ENCODE measurements at places on chromosomes 13 and 19.
A peak's percentile ranks its signal among the peaks of the same experiment; 100 is the strongest.

DNA sequence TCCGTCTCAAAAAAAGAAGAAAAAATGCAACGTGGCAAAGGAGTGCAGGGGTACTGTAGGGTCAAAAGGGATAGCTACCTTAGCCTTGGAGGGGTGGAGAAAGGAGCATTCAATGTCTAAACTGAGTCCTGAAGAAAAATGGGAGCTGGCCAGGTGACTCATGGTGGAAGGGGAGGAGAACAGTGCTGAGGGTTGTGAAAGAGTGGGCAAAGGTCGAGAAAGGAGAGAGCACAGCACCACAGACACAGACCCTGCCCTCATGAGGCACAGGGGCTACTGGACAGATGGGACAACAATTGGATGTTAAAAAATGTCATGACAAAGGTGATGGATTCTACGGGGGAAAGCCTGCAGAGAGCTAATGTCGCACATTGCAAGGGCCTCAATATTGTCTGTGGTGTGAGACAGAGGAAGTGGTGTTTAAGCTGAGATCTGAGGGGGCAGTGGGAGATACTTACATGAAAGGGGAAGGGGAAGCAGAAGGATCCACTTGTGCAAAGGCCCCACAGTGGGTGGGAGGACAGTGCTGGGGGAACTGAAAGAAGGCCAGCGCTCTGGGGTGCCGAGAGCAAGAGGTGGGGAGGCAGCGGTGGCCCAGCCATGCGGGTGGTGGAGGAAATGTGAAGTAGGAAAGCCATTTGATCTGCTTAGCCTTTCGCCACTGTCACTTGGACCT is 42.9 kb upstream of the URAD start:
- DNase-seq, result no peak

DNA sequence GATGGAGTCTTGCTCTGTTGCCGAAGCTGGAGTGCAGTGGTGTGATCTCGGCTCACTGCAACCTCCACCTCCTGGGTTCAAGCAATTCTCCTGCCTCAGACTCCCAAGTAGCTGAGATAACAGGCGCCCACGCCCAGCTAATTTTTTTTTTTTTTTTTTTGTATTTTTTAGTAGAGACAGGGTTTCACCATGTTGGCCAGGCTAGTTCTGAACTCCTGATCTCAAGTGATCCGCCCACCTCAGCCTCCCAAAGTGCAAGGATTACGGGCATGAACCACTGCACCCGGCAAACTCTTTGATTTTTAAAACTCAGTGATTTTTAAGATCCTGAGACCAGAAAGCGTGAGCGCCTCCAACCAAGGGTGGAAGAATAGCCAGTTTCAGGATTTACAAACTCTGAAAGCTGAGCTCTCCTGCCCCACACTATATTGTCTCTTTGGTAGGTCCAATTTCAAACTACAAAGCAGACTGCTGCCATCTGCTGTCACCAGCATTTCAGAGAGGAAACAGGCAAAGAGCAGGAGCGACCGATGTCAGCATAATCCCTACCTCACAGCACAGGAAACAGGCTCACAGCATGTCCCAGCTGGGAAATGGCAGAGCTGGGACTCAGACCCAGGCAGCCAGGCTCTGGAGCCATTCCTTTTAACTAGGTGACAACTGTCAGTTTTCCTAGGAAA is 9.2 kb downstream of the NOSIP start:
- no peak for DNase-seq

- DNase-seq, result no peak
Measured at GRCh38 chr19:44683434-44684210, 12.3 kb downstream of the CEACAM19 start.

- no peak for DNase-seq
Measured at GRCh38 chr19:3573858-3574637, 1.3 kb downstream of the HMG20B start.

- peak; percentile 69 for DNase-seq
Measured at GRCh38 chr19:51119611-51120010, 5.1 kb upstream of the SIGLEC9 start.

DNA sequence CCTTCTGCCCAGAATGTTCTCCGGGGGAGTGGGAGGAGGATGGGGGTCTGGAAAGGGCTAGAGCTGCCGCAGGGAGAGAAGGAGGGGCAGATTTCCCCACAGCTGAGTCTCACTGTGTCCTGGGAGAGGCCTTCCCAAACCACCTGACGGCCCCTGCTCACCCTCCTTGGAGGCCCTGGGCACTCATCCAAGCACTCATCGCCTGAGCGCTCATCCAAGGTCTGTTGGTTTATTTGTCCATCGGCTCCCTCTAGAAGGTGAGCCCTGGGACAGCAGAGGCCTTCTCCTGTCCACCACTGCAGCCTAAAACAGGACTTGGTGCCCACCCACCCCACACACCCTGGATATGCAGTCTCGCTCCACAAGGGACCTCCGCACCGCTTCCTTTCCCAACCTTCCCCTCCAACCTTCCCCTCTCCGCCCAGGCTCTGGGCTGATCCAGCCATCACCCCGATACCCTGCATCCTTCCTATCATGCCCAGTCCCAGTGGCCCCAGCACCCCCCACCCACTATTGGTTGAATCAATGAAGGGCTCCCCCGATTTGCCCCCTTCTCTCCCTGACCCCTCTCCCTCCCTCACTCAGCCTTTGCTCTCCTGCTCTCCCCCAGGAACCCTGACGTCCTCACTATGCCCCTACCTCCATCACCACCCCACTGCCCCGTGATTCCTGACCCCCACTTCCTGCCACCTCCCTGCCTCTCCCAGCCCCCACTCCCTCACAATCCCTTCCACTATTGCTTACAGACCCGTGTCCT is 1.7 kb downstream of the UBXN6 start:
- DNase-seq, result no peak

- DNase-seq, result no peak
Measured at GRCh38 chr19:40421993-40422747, 3.6 kb downstream of the SERTAD1 start.

DNA sequence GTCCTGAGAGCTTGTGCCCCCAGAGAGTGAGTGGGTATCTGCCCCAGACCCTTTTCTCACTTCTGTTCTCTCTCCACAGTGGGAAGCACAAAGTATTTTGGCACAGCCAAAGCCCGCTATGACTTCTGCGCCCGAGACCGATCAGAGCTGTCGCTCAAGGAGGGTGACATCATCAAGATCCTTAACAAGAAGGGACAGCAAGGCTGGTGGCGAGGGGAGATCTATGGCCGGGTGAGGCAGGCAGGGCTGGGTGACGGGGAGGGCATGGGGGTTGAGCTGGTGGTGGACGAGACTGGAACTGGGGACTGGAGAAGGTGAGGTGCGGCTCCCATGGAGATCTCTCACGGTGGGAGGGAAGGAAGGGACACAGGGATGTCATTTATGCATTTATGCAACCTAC is 33.5 kb upstream of the ADGRE1 start:
- peak; percentile 81 for DNase-seq

DNA sequence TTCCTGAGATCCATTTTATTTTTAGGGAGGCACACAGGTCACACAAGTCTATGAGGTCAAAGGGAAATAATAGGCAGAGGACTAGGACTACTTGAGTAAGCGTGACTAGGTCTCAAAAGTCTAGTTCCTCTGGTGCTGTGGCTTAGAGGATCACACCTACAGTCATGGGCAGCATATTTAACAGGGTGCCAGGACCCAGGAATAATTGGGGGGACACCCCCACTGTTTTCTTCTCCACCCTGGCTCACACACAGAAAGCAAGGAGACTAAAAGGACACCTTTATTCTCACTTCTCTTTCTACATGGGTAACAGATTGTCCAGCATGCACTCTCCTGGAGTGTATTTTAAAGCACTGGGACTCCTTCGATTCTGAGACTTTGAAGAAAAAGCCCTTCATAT is 26.2 kb downstream of the OXGR1 start:
- no peak for DNase-seq

GRCh38 chr19:19480688-19481087 is 34.7 kb downstream of the TSSK6 start:
- no peak for DNase-seq

- no peak for DNase-seq
Measured at GRCh38 chr19:32928806-32929205, 43.0 kb downstream of the CEP89 start.

DNA sequence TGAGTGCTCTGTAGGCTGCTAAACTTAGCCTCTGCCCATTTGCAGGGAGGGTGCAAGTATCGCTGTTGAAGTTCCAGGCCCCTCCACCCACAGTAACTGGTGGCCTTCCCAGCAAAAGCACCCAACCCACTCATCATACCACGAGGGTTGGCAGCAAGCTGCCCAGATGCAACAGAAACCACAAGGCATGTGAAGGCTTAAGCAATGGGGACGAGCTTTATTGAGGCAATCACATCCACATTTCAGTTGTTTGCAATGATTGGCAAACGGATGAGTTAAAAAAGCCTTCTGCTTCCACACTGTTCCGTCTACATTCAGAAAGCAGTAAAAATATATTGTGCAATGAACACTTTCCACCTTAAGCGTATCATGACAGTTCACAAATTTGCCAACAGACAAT is 10.3 kb downstream of the GJB6 start:
- DNase-seq, result no peak

GRCh38 chr19:44549507-44549906 is 20.0 kb upstream of the CEACAM20 start:
- DNase-seq, result no peak

DNA sequence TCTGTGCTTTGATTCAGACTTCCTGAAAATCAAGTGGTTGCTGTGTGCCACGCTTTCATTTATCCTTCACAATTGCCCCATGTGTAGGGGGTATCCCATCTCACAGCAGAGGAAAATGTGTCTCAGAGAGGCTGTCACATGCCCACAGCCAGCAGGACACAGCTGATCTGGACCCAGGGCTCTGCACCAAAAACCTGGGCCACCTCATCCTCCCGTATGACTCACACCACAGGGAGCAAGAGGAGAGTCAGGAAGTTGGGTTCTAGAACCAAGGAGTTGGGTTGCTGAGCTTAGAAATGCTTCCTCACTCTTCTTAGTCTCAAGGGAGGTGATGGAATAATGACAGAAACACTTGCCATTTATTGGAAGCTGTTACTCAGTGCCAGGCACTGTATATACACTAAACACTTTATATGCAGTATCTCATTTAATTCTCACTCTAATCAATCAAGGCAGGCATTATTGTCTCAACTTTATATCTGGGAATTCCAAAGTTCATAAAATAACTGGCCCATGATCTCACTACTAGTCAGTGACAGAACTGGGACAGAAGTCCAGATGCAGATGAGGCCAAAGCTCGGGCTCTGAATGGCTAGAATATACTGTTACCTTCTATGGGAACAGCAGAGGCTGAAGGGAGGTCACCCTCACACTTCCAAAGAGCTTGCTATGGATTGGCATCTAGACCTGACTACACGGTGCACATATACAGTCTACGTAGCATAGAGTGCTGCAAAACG is 47.7 kb upstream of the ATP12A start:
- no peak for DNase-seq

DNA sequence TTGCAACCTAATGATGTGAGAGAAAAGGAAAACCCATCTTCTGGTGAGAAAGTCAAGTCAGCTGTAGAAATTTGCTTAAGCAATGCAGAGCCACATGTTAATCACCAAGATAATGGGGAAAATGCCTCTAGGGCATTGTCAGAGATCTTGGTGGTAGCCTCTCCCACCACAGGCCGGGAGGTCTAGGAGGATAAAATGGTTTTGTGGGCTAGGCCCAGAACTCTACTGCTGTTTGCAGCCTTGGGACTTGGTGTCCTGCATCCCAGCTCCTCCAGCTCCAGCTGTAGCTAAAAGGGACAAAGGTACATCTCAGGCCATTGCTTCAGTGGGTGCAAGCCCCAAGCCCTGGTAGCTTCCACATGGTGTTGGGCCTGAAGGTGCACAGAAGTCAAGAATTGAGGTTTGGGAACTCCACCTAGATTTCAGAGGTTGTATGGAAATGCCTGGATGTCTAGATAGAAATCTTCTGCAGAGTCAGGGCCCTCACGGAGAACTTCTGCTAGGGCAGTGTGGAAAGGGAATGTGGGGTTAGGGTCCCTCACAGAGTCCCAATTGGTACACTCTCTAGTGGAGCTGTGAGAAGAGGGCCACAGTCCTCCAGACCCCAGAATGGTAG is 382.2 kb upstream of the KLHL1 start:
- no peak for DNase-seq

DNA sequence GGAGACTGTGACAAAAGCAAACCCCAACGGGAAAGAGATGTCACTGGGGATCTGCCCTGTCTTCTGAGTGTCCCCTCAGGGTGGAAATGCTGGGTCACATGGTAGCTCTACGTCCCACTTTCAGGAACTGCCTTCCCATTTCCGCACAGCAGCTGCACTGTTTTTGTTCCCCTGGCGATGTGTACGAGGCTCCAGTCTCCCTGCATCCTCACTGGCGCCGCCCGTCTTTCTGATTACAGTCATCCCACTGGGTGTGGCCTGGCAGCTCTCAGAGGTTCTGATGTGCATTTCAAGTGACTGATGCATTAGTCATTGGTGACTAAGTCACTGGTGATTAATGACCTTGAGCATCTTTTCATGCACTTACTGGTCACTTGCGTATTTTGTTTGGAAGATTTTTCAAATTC is 21.2 kb downstream of the PCID2 start:
- no peak for DNase-seq

DNA sequence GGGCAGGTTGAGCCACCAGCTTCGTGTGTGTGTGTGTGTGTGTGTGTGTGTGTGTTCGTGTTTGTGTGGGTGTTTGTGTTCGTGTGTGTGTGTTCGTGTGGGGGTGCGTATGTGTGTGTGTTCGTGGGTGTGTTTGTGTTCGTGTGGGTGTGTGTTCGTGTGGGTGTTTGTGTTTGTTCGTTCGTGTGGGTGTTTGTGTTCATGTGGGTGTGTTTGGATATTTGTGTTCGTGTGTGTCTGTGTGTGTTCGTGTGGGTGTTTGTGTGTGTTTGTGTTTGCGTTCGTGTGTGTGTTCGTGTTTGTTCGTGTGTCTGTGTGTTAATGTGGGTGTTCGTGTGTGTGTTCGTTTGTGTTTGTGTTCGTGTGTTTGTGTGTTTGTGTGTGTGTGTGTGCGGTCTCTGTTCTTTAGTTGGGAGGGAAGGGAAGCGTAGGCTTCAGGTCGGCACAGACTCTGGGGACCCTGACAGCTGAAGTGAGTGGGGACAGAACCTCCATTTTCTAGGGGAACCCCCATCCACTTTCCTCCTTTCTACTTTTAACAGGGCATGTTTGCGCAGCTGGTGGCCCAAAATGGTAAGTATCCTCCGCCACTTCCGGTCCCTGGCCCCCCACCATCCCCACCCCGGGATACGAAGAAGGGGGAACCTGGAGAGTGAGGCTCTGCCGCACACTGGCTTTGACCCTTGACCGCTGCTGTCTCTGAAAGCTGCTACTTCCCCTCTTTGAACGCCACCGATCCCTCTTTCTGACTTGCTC is 1.6 kb downstream of the TNFSF9 start:
- no peak for DNase-seq

DNA sequence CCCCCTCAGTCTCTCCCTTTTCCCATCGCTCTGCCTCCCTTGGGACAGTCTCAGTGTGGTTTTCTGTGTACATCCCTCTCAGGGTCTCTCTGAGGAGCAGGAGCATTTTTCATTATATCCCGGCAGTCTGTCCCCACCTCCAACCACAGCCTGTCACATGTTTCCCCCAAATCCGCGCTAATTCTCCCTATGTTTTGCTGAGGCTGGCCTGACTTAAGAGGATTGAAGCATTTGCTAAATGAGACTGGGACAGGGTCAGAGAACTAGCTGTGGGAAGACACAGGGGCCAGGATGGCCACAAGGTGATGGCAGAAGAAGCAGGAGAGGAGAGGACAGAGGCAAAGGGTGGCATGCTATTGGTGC is 5.5 kb downstream of the TPRX1 start:
- DNase-seq, result no peak

Data from chondrocyte (in vitro differentiated cells).